Brain (organoid and tissue), 16 donors: ENCODE measurements at places on chromosomes 16 and 17. TPM values are rescaled to one million over a fixed set of nuclear protein-coding genes. Genes with fewer than 3 reads are reported as not detected.

CCL15 gene
- polyA plus RNA-seq = not detected

MILR1 gene
- polyA plus RNA-seq = 0.90 TPM

SLC22A31 gene
- polyA plus RNA-seq = not detected

HOXB1 gene
- not detected for polyA plus RNA-seq

KRT33A gene
- polyA plus RNA-seq = not detected

DNA sequence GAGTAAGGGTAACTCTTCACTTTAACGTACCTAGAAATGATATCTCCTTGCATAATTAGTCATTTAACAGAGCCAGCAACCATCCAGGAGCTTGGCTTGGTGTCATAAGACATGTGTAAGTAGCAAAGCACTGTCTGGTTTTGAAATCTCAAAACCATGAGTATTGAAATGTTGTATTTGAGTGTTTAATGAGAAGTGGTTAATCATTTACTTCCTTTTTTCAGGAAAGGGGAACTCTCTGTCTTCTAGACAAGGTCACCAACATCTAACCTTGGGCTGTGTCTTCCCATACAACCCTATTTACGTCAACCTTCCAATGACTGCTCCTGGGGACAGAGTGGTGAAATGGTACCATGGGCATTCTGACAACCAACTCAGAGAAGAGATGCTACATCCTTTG is 27.1 kb downstream of the PMP22 start:
- no peak for DNase-seq

GRCh38 chr16:86925067-86925791 is 346.9 kb downstream of the FOXL1 start:
- DNase-seq = peak; percentile 72

DNA sequence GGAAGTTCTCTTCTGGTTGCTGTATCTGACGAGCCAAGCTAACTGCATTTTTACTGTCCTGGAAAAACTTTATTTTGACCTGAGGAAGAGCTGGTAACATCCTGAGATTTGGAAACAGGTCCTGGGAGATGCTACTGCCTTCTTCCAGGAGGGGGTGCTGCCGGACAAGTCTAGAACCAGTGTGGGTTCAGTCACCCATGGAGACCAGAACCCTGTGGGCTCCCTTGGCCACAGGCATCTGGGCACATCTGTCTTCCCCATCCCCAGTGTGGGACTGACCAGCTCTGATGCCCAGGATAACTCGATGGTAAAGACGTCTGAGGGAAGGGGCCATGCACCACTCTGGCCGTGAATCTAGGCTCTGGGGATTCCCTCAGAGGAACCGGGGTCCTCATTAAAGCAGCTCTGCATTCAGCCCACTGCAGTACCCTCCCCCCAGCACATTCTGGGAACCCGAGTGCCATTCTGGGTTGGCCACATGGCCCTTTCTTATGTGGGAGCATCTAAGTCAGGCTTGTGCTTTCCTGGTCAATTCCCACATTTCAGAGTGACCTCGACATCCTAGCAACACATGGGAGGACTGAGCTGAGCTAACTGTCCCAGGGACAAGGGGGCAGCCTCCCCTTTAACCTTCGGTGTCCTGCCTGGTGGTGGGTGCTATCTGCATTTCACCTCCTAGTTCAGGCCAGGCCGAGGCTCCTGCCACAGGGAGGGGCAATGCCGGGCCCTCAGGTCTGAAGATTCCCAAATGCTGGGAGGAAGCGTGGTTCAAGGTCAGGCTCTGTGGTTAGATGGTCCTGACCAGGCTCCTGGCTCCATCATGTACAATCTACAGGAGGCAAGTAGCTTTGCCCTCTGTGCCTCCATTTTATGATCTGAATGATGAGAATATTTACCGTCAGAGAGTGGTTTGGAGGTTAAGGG is 6.4 kb downstream of the C16orf86 start:
- peak; percentile 51 for DNase-seq

DNA sequence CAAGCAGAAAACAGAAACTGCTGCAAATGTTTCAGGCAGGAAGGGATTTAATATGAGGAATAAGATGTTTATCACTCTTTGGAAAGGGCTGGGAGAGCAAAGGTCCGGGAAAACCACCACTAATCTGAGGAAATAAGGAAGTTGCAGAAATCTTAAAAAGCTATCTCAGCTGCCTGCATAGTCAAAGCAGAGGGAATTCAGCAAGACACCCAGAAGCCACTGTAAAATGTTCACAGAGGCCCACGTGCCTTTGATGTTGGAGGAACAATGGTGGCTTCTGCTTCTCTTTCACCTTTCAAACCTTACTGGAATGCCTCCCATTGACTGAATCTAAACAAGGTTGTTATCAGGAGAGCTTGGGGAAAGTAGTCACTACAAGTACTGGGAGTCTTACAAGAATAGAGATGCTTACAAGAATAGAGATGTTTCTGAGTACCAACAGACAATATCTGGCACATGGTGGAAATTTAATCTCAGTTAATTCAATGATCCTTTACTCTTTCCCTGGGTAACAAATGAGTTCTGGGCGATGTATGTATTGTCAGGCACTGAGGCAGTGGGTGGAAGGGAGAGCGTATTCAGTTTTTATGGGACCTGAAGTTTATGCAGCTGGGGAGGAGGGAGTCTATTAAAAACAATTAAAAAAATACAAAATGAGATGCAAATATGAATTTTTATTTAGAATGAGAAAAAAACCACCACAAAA is 56.1 kb upstream of the MED13 start:
- DNase-seq = no peak

SLC5A10 gene
- polyA plus RNA-seq = not detected

DNA sequence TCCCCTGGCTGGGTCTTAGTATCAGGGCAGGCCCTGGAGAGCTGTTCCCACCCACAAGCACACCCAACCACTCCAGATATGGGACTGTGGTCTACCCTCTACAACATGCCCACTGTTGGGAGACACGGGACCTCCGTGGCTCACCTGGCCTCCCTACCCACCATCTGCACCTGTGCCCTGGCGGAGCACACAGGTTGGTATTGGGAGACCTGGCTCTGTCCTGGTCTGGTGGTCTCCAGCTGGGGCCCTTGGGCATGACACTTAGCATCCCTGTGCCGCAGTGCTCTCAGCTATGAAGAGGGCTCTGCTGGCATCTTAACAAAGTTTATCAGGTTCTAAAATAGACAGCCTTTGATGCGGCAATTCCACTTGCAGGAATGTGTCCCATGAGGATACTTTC is 5.8 kb downstream of the C16orf95 start:
- no peak for DNase-seq

MAPT gene
- 154 TPM for polyA plus RNA-seq
